ENCODE measurements at places on chromosomes 2 and 18.

DNA sequence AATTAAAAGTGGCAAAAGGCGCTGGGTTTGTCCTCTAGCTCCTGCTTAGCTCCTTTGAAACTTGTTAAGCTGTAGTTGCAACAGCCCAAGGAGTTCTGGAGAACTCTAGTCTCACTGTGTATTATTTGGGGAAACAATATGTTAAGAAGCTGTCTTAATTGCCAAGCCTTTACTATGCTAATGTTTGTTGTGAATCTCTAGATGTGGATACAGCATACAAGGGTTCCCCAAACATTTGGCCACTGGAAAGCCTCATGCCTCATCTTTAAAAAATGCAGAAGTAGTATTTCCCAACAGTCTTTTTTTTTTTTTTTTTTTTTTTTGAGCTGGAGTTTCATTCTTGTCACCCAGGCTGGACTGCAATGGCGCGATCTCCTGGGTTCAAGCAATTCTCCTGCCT, 236.7 kb downstream of the PRKCE start:
- DNase-seq: no peak

- no peak for DNase-seq
Measured at GRCh38 chr2:181998041-181998835, 12.6 kb downstream of the PPP1R1C start.

- peak; percentile 91 for DNase-seq
Measured at GRCh38 chr18:62485684-62486083, 37.1 kb upstream of the ZCCHC2 start.

DNA sequence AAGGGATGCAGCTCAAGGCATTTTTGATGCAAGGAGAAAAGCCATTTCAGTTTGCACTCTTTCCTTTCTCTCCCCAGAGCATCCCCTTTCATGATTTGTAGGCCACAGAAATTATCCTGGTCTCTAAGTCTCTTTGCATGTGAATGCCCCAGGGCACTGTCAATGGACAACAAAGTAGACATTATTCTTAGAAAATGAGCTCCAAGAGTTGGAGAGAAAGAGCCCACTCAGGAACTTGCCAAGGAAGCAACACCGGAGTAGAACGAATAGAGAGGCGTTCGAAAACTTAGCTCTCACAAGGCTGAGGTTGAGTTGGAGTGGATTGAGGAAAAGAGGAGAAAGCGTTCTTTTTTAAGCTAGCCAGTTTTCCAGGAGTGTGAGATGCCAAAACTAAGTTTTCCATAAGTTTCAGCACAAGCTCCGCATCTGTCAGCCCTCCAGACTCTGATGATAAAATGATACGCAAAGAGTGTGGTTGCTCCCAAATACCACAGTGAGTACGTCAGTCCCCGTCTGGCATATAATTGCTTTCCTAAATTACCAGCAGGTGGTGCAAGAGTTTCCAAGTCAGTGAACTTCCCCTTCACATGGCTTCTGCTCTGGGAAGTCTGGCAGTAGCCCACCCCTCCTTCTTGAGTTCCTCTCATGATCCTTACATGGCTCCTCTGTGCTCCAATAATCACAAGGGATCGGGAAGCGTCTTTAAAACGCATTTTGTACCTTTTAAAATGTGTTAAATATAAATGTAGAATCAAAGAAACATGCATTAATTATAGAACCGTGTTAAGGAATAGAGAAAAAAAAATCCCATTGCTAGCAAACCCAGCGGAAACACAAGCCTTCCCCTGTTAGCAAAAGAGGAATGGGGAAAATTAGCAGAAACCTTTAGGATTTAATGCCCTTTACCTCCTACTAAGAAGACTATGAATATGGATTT, 1060.6 kb upstream of the FANCL start:
- DNase-seq: peak; percentile 62

DNA sequence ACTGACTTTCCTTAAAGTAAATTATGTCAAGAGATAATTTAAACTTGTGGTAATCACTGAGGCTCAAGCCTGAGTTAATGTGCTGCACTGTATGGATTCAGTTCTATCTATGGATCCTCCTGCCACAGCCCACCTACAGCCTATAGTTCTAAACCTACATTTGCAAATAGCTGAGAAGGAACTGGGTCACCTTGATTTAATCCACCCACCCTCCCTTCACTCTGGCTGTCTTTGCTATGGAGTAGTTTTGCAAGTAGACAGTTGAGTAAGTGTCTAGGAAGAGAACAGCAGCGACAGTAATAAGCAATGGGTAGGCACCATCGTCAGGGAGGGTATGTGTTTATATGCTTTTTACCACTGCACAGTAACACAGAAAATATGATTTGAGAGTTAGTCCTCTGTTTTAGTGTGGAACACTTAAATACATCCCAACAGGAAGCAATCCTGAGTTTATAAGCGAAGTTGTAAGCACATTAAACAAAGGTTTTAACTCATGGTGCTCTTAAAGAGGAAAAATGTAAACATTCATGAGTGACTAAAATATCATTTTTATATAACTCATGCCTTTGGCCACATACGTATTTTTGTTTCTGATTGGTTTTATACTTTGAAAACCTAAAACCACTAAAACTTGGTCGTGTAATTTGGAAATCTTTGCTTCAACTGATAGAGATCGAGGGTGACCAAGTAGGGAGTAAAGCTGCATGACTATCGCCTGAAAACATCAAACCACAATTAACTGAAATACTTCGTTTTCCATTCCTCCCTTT, 36.3 kb upstream of the CHRNA1 start:
- no peak for DNase-seq

DNA sequence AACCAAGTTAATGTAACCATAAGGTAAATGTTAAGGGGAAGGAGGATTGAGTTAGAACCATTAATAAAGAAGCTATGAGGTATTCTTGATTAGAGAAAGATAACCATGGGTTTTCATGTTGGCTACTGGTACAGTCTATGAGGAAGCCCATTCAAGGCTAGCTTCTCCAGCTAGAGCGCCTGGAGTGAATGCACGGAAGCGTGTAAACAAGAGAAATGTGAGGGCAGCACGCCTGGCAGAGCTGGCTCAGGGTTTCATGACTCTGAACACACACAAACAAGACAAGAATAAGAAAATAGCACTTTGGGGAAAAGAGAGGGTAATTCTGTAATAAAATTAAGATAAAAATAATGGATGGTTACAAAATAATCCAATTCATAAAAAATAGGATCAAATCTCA, 255.3 kb downstream of the PDE11A start:
- DNase-seq: no peak

DNA sequence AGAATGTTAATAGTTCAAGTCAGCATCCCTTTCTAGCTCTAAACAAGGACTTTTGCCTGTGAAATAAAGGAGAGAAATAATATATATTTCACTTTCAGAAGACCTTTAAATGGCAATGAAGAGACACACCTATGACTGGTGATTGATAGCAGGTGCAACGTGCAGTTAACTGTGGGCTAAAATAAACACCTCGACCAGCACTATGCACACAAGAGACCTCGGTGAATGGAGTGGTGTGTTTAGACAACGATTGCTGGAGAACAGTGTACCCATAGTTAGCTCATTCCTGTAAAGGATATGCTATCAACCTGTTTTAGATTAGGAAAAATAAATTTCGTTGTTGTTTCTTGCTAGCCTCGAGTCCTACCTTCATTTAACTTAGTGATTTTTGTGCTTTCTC, 143.4 kb downstream of the NR4A2 start:
- DNase-seq: no peak

DNA sequence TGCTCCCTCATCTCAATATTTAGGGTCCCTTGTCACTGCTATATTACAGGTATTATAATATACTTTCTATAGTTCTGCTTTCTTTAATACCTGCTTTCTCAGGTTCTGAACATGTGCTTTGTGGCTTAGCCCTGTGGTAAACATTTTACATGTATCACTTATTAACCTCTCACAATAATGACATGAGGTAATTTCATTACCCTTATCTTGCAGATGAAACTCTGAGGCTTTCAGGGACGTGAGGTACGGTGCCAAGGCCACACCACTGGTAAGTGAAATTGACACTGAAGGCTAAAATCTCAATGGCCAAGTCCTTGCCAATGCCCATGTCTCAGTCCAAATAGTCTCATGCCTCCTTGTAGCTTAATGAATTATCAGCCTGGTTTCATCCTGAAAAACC, 21.7 kb downstream of the LINC00305 start:
- no peak for DNase-seq

GRCh38 chr2:217657252-217657651, 345.5 kb downstream of the TNS1 start:
- no peak for DNase-seq

- no peak for DNase-seq
Measured at GRCh38 chr2:230124757-230125431, 56.2 kb upstream of the SLC16A14 start.

- DNase-seq: peak; percentile 8
Measured at GRCh38 chr2:42513252-42513918, 19.6 kb upstream of the KCNG3 start.

DNA sequence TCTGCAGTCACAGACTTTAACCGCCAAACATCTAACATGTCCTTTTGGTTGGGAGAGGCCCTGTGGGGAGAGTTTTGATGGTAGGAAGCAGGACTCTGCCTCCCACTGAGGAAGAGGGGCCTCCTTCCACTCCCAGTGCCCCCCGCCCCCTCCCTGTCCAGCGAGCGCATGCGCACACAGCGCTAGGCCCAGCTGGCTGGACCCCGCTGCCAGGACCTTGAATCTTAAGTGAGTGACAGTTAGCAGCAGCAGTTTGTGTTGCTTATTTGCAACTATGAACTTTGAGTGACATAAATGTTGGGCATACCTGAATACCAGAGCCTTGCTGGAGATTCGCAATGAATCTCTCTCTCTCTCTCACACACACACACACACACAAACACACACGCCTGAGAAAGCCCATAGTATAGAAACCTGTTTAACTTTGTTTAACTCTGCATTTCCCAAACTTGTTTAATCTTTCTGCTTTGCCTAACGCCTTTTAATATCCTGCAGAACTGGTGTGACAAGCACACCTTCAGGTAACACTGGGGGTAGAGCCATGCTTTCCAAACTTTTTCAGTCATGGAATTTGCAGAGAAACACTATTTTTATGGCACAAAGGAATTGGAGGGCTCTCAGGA, 134.6 kb upstream of the SMAD2 start:
- no peak for DNase-seq

DNA sequence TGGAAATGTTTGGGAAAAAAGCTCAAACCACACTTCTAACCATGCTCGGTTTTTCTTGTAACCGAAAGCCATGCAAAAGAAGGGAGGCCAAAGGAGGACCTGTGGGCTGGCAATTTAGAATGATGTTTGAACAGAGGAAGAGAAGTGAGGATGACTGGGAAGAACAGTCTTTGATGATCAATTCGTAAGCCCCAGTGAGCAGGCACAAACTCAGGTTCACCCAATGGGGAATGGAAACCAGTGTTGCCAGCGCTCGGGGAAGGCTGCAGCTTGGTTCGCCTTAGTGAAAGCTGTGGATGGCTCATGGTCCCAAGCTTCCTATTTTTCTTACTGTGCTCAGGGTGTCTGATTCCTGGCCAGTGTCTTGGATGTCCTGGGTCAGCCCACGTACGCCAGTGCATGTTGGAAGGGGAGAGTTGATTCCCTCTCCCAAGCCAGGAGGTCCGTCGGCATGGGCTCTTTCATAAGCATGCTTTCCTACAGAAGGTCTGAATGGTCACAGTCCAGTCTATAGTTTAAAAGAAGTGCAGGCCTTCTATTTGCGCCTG, 79.2 kb downstream of the VAPA start:
- DNase-seq: no peak

- no peak for DNase-seq
Measured at GRCh38 chr2:33384599-33384961, 91.9 kb upstream of the RASGRP3 start.

- no peak for DNase-seq
Measured at GRCh38 chr2:13240061-13240460, 523.3 kb downstream of the TRIB2 start.

DNA sequence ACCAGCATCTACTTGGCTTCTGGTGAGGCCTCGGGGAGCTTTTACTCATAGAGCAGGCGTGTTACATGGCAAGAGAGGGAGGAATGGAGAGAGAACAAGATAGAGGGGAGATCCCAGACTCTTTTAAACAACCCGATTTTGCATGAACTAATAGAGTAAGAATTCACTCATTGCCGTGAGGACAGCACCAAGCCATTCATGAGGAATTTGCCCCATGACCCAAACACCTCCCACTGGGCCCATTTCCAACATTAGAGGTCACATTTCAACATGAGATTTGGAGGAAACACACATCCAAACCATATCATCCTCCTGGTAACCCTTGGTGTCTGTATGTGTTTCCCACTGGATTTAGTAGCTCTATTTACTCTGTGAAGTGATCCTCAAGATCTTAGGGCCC, 249.9 kb upstream of the SP5 start:
- no peak for DNase-seq

DNA sequence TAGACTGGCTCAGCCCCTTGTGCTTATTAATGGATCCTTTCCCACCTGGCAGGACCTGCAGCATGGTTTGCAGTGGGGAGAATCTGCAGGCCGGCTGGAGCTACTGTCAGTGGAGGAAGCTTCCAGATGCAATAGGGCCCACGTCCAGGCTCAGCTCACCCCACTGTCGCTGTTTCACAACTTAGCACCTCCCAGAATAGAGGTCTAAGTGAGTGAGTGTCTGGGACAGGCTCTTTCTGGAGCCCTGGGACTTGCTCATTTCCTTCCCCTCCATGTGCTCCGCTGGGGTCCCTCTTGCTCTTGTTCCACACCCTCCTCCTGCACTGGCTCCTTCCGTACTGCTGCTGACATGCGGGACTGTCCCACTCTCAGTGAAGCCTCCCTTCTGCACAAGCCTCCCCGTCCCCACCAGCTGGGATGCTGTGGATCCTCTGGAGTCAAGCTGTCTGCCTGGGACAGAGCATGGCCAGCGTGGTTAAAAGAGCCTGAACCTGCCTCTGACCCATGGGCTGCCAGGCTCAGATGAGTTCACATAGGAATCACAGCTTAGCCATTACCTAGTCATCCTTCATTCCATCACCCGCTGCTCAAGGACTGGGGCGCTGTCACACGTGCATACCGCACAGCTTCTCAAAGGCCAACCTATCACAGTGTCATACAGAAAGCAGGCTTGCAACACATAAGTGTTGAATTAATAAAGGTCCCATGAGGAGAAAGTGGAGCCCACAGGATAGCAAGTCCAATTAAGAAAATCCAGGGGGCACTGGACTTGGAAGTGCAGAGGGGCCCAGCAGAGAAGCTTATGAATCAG, 135.9 kb downstream of the ACKR3 start:
- DNase-seq: no peak

- no peak for DNase-seq
Measured at GRCh38 chr2:1652034-1652790, 92.1 kb downstream of the PXDN start.

DNA sequence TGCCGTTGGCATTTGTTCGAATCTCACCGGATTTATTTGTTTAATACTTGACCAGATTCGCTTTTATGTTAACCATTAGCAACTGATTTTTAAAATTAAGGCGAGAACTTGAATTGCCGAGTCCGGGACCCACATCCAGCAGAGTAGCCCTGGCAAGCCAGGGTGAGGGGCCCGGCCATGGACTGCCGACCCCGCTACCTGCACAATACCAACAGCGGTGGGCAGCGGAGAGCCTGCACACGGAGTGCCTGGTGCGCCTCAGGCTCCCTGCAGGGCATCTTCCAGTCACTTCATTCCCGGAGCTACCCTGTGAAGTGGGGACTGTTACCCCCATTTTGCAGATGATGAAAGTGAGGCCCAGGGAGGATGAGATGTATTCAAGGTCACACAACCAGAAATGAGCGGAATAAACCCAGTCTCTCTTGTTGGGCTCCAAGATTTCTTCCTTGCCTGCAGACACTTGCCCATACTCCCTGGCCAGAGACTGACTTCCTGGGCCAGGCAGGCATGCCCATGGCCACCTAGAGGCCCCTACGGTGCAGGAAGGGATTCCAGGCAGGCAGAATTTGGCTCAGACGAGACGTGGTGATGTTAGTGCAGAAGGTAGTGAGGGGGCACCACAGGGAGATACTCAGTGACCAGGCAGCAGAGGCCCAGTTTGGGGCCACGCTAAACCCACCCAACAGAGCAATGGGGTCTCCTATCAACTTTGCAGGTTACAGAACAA, 2.9 kb downstream of the FBLN7 start:
- DNase-seq: no peak

All from RWPE1 (cell line).